ENCODE measurements at places on chromosomes 11 and 22.

GRCh38 chr11:9626496-9627394 lies 37.1 kb upstream of the SWAP70 start:
- ATAC-seq = no peak

DNA sequence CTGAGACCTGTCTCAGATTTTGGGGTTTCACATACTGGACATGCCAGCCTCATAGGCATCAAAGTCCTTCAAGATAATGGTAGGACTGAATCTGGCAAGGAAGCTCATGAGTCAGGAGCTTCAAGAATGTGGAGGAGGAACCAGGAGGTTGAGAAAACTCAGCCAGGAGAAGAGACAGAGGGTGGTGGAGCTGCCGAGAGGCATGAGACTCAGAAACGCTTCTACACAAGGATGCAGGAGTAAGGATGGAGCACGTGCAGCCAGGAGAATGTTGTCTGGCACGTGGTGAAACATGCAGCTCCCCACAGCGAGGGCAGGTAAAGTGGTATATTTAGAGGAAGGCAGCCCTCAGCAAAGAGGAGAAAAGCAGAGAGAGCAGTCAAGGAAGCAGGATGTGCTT lies 148.7 kb upstream of the ISX start:
- no peak for ATAC-seq

GRCh38 chr11:124094731-124095130 lies 20.5 kb upstream of the VWA5A start:
- no peak for ATAC-seq

DNA sequence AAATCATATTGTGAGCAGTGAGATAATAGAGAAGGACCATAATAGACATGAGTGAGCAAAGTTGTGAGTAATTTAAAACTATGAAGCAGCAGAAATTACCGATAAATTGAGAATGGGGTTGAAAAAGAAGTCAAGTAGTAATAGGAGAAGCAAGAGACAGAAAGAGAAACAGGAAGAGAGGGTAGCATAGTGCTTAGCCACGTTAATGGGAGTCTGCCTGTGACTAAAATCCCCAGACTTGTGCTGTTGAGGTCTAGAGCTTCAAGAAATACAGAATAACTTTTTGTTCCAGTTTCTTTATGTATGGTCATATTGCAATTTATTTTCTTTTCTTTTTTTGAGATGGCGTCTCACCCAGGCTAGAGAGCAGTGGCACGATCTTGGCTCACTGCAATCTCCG lies 368.7 kb downstream of the METTL15 start:
- no peak for ATAC-seq

DNA sequence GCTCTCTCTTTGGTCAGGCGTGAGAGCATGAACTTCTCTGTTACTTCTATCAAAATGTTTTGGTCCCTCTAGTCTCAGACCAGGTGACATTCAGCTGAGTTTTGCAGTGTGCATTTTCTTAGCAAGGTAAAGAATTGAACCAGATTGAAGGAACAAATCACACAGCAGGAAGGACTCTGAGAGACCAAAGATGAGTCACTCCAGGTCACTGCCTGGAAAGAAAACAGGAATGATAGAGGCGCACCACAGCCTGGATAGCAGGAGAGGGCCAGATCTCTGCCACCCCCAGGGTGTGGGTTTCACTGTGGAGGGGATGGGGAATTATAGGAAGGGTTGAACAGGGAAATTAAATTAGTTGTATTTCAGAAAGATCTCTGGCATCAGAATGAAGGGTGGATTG lies 788.3 kb downstream of the NTM start:
- ATAC-seq = peak; percentile 62

DNA sequence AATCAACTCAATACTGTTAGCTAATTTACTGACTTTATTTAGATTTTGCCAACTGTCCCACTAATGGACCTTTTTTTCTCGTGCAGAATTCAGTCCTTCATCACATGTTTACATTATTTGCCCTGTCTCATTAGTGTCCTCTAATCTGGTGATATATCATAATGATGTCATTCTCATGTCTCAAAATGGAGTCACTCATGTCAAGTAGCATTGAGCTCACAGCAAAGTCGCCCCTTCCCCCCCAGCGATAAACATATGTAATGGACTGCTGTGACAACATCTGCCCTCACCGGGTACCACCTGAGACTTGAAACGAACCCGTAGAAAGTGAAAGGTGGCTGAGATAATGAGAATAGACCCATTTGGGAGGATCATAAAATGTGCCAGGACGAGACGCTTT lies 37.6 kb downstream of the HIPK3 start:
- ATAC-seq = no peak

DNA sequence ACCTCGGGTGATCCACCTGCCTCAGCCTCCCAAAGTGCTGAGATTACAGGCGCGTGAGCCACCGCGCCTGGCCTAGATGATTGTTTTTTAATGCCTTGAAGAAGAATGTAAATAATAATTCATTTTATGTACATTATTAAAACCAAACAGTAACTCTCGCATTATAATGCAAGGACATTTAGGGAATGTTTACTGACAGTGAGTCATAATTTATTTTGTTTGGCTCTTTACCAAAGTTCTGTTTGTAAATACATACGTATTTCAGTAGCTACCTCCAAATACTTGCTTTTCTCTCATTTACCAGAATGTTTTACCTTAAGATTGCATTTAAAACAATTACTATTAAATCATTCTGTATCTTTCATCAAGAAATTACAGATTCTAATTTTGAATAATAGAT lies 3.0 kb downstream of the RAB39A start:
- ATAC-seq = no peak

DNA sequence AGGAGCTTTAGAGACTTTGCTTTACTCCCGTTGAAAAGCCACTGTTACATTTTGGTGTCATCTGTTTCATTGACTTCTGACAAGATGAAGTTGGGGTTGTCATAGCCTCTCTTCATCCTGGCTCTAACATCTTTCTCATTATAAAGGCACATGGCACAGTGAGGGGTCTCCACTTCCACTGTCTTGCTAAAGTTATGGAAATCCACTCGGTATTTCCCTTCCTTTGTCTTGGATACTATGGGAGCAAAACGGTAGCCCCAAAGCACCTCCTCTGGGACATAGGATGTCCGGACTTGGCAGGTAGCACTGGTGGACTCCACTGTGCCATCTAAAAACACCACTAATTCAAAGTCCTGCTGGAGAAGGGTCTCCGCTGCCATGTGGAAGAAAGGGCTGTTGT lies 28.0 kb downstream of the KCNJ1 start:
- no peak for ATAC-seq

DNA sequence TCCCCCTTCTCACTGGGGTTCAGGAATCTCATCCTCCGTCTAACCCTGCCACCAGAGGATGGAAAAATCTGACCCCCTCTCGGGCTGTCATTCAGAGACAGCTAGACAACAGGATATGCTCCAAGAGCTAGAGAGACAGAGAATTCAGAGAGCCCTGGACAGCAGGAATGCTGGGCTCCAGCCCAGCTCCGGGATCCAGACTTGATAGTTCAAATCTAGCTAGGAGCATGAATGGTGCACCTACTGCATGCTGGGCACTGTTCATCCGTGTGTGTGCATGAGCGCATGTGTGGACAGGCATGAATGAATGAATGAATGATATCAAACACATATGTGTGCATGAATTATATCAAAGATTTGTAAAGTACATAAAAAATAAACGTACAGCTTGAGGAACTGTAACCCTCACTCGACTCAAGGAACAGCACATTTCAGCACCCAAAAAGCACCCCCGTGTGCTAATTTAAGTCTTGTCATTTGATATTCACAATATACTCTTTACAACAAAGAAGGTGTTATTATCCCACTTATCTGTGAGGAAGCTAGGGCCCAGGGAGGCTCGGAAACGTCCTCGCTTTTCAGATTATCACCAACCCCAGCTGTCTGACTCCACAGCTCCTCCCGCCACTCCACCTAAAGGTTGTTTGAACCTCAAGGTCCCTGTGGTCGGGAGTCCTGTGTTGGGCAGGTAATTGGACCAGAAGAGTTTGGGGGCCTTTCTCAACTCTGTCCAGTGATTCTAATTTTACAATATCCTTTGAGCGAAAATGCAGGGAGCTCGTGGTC lies 640 bp upstream of the VSIG10L2 start:
- ATAC-seq = no peak

DNA sequence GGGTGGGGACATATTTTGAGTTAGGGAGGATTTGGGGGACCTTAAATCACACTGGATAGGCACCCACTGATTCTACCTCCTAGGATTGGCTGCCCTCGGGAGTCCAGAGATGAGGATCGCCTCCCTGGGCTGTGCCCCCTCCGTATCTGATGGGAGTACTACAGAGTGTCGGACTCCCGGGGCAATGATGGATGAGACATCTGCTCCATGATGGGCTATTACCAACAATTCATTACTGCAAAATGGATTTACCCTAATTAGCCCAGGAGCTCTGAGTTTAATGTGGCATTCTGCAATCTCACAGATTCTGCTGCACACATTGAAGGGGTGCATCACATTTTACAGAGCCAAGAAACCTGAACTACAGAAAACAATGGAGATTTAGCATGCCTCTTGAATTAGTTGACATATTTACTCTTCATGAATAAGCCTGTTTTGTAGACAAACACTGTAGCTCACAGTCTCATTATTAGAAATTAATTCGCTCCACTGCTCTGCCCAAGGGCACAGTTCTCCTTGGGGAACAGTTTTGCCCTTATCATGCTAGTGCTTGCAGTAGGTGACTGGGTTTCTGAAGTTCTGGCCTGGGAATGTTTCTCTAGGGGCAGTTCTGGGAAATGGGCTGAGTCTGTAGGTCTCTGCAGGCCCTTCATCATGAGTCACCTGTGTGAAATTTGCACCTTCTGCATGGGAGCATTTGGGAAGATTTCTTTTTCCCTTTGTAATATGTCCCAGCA lies 217.1 kb upstream of the PLET1 start:
- ATAC-seq = peak; percentile 86

DNA sequence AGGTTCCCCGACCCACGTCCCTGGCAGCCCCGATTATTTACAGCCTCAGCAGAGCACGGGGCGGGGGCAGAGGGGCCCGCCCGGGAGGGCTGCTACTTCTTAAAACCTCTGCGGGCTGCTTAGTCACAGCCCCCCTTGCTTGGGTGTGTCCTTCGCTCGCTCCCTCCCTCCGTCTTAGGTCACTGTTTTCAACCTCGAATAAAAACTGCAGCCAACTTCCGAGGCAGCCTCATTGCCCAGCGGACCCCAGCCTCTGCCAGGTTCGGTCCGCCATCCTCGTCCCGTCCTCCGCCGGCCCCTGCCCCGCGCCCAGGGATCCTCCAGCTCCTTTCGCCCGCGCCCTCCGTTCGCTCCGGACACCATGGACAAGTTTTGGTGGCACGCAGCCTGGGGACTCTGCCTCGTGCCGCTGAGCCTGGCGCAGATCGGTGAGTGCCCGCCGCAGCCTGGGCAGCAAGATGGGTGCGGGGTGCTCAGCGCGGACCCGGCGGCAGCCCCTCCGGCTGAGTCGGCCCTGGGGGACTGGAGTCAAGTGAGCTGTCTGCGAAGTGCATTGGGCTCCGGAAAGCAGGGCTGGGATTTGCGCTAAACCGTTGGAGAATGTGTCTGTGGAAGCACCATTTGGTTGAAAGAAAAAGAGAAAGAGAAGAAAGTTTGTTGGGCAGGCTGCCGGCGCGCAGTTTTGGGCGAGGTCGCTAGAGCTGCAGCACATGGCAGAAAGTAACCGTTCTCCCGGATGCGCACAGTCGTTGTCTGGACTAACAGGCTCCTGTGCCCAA lies at the start of gene CD44:
CD44 (plus strand) TSS at position 229 of the 779 bp plus-strand sequence; CDS start at position 362, 133 bp downstream.
- peak; percentile 82 for ATAC-seq

GRCh38 chr11:62223095-62223494 lies 14.6 kb downstream of the SCGB2A1 start:
- no peak for ATAC-seq

DNA sequence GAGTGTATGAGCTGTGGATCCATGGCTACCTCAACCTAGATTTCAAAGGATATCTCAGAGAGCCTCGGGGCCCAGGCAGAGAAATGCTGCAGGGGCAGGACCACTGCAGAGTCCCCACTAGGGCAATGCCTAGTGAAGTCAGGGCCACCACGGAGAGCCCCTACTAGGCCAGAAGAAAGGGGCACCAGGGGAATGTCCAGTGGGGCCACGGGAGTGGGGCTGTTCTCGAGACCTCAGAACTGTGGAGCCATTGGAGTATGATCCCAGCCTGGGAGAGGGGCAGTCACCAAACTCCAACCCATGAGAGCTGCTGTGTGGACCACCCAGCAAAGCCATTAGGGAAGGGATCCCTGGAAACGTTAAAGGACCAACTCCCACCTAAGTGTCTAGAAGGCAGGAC lies 24.5 kb downstream of the RTL6 start:
- ATAC-seq = no peak

- ATAC-seq = no peak
These were observed 28.5 kb upstream of the CARD16 start for GRCh38 chr11:105073456-105074165.

DNA sequence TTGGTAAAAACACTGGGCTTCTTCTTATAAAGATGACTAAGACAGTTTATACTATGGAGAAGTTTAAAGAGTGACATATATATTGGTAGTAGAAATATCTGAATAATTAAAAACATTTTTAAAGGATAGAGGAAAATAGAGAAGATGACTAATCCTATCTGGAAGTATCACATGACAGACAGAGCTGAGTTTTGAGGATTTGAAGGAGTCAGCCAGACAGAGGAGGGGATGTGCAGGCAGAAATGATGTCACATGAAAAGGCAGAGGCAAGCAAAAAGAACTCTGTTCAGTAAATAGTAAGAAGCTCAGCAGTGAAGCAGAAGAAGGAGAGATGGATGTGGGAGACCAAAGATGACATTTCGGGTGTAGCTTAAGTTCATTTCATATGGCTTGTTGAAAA lies 1.6 kb downstream of the OR10A2 start:
- ATAC-seq = peak; percentile 85

DNA sequence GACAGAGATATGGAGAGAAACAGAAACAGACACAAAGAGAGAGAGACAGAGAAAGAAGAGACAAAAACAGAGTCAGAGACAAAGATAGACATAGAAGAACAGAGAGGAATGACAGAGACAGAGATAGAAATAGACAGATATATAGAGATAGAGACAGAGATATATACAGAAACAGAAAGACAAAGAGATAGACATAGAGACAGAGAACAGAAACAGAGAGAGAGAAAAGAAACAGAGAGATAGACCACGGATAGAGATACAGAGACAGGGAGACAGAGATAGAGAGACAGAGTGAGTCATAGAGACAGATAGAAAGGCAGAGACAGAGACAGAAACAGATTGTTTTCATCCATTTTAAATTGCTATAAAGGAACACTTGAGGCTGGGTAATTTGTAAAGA lies 12.3 kb upstream of the MPEG1 start:
- ATAC-seq = no peak

DNA sequence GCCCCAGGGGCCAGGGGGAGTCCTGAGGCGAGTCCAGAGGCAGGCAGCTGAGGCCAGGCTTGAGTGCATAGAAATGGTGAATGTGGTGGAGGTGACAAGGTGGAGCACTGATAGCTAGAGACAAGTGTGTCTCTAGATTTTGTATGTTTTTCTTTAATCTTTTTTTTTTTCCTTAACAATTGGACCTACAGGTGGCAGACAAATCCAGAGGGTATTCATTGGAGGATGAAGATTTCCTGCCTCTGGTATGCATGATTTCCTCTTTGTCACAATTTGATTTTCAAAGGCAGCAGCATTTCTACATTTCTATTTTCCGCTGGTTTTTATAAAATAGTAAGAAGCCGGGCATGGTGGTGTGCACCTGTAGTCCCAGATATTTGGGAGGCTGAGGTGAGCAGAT lies 47.7 kb upstream of the DKK3 start:
- no peak for ATAC-seq

All from motor neuron (in vitro differentiated cells).